ENCODE measurements at places on chromosomes 11 and 22. TPM values are rescaled to one million over a fixed set of nuclear protein-coding genes. Genes with fewer than 3 reads are reported as not detected.

DNA sequence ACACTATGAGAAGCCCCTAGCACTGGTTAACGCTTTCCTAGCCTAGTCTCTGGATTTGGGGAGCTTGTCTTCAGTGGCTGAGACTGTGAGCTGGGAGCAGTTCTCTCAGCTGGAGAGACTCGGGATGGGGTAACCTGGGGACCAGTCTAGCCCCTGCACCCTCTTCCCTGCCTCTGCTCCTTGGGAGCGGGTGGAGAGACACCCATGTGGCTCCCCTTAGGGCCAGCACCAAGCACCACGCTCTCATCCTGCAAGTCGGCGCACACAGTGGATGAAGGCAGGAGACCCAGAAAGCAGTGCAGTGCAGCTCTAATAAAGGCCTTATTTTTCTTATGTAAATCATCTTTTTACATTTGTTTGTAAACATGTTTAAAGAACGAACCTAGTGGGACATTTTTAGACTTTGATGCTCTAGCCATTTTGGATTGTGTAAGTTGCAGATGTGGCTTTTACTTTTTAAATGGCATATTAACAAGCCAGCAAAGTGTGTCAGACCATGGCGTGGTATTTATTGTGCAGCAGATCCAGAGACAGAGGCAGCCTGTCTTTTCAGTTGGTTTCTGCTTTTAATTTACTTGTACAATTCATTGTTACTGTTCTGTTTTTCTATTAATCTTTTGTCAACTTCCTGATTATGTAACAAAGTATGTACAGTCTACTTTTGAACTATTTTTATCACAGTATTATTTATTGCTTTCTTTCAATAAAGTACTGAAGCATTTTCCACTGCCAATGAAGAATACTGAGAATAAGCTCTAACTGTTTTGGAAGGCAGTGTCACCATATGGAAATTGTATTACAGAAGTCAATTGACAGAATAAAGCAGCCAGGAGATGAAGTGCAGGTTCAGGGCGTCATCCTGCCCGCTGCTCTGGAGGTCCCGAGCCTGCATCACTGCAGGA is 14.4 kb upstream of the CTTN start:
- no peak for DNase-seq

ARHGAP8 gene
- total RNA-seq = 13.8 TPM

GRCh38 chr11:82903843-82904586 is 2.5 kb downstream of the DDIAS start:
- DNase-seq = no peak

CECR2 gene
- total RNA-seq = 14.6 TPM

CCDC88B gene
- total RNA-seq = 69.9 TPM

ARHGAP32 gene
- total RNA-seq = 19.9 TPM

SPON1 gene
- total RNA-seq = 60.3 TPM

- no peak for DNase-seq
Measured at GRCh38 chr11:17293311-17293710, 16.8 kb downstream of the NUCB2 start.

DNA sequence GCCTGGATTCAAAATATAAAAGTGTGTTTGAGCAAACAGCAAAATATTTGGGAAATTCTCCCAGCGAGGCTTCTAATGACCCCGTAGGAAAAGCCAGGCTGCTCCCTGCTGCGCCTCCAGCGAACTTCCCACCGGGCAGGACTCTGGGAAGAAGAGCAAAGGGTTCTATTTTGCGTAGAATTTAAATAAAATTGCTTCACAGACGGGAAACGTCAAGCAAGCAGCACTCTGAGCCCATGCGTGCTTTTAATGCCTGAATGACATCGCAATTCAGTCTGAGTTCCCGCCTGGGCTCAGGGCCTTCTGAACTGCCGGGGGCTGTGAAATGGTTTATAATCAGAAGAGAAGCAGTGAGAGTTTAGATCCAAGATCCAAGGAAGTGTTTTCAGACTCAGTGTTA is 775.1 kb downstream of the BRD1 start:
- no peak for DNase-seq

DNA sequence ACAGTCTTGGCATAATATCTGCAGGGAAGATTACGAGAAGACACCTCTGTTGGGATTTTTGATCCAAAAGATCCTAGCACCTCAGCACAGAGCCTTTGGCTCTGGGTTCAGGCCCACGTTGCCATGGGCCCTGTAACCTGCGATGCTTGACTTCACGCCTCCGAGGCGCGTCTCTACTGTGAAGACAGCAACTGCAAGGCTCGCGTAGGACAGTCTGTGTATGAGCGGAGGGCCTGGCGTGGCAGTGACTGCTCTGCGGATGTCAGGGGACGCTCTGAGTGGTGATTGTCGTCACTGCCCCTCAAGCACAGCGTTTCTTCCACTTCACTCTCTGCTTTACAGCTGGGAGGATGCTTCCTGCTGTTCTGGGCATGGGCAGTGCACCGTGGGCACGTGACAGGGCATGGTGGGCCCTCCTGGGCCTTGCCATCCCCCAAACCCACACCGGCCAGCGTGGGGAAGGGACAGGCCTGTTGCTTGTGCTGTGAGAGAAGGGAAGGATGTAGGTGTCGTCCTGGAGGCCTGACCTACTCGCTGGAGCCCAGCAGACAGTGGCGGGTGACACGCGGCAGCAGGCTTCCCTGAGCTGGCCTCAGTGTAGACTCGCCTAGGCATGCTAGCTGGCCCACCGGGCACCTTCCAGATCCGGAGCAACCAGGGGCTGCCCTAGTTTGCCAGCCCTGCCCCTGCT is 26.5 kb downstream of the GLB1L2 start:
- no peak for DNase-seq

TCIRG1 gene
- 919 TPM for total RNA-seq

DNA sequence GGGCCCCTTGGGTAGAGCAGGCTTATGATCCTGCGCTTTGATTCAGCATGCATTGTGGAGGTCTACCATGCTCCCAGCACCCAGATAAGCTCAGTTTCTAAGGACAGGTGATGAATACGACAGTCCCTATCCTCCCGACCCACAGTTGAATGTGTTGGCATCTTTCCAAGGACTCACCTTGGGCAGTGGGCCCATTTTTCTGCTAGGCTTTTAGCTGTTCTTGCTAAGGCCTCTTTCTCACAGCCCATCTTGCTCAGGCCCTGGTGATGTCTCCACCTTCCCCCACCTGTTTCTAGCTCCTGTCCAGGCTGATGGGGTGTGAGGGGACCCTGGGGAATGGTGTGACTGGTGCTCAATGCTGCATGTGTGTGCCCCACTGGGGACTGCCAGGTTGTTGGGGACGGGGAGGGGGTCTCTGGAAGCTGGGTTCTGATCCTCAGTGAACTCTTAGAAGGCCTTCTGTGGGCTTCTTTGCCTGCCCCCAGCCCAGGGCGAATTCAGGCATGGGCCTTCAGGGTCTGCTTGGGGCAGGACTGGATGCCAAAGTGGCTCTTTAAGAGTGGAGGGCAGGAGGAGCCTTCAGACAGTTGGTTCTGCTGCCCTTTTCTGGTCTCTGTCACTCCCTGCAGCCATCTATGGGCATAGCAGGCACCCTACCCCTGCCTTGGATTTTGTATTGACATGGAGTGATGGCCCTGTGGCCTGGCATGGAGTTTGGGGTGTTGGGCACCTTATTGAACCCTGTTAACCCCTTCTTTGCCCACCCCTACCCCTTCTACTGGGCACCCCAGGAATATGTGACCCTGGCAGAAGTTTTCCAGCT is 33.1 kb downstream of the PHLDB1 start:
- DNase-seq = no peak

- DNase-seq = no peak
Measured at GRCh38 chr11:12005476-12005875, 3.0 kb downstream of the DKK3 start.

IFITM1 gene
- 72.8 TPM for total RNA-seq

DNA sequence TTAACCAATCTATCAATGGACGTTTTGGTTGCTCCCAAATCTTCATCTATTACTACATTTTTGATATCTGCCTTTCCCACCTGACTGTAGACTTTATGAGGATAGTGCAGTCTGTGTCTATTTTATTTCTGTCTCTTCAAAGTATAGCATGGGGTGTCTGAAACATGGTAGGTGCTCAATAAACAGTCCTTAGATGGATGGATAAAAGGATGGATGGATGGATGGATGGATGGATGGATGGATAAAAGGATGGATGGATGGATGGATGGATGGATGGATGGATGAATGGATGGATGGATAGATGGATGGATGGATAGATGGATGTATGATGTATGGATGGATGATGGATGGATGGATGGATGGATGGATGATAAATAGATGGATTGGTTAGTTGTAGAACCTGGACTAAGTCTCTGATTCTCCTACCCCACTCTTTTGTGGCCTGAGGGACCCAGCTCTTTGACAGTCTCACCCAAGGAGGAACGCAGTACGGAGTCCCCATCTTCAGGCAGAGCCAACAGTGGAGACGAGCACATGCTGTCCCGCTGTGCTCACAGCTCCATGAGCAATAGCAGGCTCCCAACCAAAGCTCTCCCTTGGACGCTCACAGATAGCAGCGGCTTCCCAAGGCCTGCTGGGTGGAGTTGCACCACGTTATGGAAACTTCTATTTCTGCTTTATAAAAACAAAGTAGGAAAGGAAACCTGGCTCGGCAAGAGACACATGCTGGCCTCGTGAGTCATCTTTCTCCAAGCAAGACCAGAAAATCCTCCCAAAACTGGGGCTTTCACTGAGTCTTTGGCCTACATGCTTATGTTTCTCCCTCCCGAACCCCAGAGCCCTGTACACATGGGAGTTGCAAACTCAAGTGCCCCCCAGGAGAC is 448.0 kb downstream of the MIAT start:
- no peak for DNase-seq

DNA sequence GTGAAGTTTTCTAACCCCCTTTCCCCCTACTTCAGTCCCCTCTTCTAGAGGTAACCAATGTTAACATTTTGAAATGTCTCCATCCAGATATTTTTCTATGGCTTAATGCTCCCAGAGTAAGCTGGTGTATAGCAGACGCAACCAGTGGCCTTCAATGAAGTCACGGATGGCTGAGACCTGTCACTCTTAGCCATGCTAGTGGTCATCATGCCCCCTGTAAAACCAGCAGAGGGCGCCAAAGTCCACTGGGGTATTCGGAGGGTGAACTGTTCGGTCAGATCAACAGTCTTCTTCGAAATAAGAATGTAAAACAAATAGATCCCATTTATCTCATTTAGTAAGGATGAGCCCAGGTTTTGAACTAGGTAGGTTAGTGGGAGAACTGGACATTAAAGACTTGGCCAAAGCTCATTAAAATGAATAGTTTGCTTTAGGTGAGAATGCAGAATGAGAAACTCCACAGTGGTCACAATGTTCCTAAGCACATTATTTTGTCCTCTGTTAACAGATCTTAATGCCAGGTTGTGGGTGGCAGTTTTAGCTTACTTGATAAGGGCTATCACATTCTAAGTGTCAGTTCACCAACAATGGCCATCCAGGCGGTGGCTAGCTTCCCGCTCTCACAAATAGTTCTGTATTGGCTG is 8.6 kb upstream of the MMP8 start:
- no peak for DNase-seq

- DNase-seq = no peak
Measured at GRCh38 chr11:12469451-12469850, 92.1 kb downstream of the PARVA start.

ZNF70 gene
- total RNA-seq = 5.6 TPM
